Stimulated activated CD8-positive, alpha-beta memory T cell treated with anti-CD3 and anti-CD28 coated beads, Interleukin-7, amount 100 ng/mL, for 1 hour (primary cell): ENCODE measurements at places on chromosomes 5 and 9.

DNA sequence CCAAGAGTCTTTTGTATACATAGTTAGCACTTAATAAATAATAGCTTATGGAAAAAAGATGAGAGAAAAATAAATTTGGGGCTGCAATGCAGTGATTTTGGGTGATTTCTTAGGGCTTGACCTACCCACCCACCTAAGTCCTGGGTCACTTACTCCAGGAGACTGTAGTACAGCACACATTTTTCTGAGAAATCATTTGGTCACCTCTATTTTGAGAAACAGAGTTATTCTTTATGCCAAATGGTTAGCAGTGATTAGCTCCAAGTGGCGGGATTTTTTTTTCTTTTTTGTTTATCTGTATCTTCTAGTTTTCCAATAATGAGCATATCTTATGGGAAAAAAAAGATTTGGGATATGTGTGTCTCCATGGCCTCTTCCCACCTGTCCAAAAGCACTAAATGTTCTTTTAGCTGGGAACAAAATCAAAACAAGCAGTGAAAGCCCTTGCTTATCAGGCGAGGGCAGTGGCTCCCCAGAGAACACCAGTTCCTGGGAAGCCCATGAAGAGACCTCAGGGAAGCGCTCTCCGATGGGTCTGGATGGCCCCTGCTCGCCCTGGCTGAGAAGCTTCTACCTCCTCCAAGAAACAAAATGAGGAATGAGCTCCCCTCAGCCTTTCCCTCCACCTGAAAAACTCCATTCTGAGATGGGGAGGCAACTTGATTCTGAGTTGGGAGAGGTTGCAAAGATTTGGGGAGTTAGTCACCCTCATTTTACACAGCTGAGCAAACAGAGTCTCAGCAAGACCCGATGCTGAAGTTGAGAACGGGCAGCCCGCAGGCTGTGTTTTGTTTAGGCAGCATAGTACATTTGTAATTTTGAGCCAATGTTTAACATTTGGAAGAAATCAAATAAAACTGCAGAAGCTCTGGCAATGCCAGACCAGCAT lies 69.9 kb downstream of the CYFIP2 start:
- no peak for DNase-seq

GRCh38 chr9:101030086-101030391 lies 1.5 kb downstream of the PLPPR1 start:
- DNase-seq = no peak

- DNase-seq = no peak
Measured at GRCh38 chr5:78964889-78965288, 20.2 kb downstream of the ARSB start.

DNA sequence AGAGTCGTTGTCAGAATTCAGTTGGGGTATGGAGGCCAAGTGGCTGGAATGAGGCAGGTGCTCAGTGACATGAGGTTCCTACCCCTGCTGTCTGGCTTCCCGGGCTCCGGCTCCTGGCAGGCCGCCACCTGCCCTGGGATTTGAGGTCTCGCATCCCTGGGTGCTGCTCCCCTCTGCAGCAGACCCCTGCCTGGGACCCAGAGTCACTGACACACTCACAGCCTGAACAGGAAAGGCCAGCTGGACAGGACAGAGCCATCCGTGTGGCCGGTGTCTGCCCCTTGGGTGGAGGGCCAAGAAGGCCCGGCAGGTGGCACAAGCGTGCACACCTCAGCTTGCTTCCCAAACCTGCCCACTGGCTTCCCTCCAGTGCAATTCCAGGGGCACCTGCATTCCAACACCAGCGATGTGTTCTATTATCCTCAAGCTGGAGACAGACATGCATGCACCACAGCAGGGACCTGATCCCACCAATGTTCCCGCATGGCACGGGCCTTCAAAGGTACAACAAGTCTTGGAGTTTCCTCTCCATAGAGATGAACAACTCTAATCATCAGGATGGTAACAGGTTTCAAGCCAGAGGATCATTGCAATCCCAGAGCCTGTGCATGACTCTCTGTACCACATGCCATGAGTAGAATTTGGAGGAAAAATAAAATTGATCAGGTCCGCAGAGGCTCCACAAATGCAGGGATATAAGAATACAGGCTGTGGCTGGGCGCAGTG lies 45.6 kb upstream of the RNF130 start:
- no peak for DNase-seq

DNA sequence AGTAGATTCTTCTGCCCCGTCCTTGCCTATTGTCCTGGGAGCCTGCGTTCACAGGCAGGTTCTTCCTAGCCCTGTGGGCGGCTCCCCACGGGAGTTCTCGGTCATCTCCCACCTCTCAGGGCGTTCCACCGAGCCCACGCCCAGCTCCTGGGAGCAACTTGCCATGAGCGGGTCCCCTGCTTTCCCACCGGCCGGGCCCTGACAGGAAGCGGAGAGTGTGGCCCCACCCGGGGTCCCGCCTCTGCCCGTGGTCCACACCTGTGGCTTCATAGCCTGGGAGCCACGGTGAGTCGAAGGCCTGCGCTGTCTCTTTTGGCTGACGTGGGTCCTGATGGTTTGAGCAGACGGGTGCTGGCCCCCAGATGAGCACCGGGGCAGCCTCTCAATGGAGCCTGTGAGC lies 43.2 kb downstream of the KCNT1 start:
- no peak for DNase-seq

DNA sequence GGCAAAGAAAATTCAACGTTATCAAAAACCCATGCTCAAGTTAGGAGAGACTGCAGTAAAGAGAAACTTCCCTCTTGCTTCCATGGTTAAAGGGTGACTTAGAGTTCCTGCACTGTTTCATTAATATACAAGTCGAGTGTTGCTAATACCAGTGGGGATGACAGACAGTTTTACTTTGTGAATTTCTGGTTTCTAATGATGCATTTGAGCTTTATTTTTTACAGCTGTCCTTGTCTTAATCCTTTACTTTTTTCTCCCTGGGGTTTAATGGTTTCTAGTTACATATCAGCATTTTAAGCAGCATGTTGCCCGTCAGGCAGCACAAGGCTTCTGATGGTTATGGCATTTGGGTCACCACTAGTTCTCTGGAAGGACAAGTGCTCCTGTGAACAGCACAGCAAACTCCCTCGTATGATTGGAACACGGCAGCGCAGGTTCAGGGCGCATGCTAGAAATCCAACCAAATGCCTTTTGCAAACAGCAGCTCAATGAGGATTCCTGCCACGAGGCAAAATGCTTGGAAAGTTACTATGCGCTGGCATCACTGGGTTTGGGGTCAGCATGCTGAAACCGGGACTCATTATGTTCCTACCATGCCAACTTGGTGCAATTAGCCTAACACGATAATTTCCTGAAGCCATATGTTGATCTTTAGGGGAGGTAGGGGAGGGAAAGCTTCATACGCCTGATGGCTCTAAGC lies 463.8 kb downstream of the BNC2 start:
- DNase-seq = no peak

GRCh38 chr5:103256178-103256577 lies 2.4 kb upstream of the MACIR start:
- no peak for DNase-seq

DNA sequence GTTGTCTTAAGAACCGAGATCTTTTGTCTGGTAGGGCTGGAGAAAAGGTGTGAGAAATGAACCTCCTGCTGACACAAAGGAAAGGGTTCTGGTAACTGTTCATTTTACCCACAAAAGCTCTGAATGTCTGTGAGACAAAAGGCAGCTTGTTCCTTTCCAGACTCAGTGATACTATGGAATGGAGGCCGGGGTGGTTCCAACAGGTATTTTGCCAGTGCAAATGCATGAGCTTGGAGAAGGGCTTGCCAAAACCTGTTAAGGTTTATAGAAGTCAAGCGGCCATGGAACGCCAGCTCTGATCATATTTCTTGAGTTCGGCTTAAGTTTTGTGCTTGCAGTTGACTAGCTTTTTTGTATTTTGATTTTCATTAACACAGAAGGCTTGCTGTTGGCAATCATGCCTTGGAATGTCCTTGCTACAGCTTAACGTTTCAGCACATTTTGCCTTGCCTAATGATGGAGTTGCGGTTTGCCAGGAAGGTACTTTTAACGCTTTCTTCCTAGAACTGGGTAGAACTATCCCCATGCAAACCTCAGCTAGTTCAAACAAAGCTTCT lies 328.6 kb downstream of the PIK3R1 start:
- no peak for DNase-seq

GRCh38 chr9:110282018-110282738 lies 25.9 kb upstream of the TXN start:
- DNase-seq = no peak

GRCh38 chr9:93574091-93574899 lies 2.1 kb upstream of the PHF2 start:
- no peak for DNase-seq

DNA sequence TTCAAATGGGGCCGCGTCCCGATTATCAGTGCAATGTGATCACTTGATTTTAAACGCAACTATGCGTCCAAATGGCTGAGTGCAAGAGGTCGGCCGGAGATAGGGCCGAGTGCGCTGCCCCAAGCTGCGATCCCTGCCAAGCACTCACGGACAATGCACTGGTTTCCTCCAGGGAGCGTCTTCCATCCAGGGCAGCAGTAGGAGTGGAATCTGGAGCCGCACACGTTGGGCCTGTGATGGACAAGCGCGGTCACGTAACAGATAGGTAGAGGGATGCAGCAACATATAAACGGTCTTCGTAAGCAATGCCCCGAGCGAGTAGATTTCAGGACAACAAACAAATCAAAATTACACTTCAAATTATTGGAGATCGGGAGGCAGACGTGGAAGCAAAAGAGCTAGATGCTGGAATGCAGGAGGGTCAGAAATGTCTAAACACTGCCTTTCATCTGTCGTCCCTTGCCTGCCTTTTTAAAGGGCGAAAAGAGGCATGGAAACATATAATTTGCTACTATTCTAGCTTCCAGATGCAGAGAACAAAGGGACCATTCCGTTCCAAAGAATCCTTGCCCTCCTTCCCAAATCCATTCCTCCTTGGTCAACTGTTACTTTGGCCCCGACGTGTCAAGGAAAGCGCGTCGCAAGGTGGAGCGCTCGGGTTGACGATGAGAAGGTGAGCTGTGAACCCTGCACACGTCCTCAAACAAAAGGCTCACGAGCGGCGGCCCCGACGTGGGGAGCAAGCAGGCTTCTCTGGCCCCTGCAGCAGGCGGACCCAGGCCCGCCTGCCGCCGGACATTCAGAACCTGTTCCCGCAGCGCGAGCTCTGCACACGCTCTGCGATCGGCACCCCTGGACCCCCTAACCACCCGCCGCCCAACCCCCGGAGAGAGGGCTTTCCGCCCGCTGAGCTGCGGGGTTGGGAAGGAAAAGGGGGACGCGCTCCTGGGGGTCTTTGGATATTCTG lies 1.5 kb downstream of the FBN2 start:
- no peak for DNase-seq

GRCh38 chr9:16413509-16414016 lies 456.9 kb downstream of the BNC2 start:
- no peak for DNase-seq

GRCh38 chr5:160435532-160435931 lies 13.9 kb downstream of the PTTG1 start:
- no peak for DNase-seq

DNA sequence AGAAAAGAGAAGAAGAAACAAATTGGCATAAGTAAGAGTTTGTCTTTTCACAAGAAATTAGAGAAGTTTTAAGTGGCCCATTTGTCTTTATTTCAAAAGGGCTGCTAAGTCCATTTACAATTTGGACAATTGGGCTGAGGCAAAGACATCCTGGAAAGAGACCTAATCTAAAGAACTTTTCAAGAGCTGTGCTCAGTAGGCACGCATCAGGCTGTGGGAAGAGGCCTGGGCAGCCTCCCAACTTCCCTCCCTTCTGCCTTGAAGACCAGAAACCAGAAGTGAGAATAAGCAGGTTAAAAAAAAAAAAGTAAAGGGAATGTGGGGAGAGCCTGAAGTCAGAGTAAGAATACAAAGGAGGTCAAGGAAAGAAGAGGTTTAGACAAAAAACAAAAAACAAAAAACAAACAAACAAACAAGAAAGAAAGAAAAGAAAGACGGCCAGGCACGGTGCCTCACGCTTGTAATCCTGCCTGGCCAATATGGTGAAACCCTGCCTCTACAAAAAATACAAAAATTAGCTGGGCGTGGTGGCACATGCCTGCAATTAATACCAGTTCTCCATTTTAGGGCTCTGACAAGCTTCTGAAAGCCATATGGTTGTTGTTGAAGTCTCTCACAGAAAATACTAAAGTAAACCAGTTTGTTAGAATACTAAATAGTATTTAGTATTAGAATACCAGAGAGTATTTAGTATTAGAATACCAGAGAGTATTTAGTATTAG lies 48.0 kb upstream of the CEP78 start:
- no peak for DNase-seq

DNA sequence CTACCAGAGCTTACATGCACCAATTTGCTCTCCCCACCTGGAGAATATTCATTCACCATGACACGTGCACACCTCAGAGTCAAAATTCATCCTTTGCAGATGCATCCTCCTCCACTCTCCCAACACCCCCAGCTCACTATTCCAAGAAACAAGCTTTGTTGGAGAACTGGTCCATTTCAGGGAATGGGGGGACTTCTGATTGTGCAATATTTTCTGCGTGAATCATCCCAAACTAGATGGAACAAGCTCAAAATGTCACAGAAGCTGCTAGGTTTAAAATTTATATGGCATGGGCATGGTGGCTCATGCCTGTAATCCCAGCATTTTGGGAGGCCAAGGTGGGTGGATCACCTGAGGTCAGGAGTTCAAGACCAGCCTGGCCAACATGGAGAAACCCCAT lies 3.6 kb downstream of the GLDC start:
- no peak for DNase-seq

DNA sequence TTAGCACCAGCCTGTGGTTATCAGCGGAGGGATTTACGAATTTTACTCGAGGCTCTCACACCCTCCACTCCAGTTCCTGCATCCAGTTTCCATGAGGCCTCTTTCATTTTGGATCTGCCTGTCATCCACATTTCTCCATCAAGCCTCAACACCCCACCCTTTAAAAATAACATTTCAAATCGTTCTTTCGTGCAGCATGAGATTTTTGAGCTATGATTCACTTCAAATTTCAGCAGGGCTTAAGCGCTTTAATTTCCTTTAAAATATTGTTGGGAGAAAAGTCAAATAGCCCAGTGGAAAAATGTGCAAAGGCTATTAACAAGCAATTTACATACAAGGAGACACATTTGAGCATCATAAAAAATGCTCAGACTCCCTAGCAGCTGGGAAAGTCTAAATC lies 103.2 kb downstream of the MSX2 start:
- no peak for DNase-seq

DNA sequence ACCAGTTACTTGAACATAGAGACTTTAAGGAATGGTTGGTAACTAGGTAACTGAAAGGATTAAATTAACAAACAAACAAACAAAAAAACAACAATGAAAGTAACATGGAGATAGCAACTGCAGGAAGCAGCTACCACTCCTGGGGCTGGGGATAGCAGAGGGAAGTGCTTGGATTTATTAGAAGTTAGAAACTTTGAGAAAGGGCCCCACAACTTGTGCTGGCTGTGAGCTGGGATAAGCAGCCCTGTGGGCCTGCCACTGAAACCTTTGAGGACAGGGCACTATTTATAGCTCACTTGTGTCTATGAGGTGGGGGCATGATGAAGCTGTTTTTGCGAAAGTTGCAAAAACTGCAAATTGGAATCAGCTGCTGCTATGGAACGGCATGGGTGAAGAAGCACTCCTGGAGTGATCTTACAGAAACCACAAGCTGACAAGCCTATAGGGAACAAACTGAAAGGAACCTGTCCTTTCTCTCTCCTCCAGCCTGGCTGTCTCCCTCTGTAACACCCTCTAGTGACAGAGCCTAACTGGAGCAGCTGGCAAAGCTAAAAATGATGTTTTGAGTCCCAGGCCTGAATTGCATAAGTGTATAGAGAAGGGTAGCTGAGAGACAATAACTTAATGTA lies 91.4 kb upstream of the RANBP6 start:
- no peak for DNase-seq

- DNase-seq = no peak
Measured at GRCh38 chr5:54021431-54022164, 288.8 kb downstream of the ARL15 start.

GRCh38 chr5:52469420-52469819 lies 318.3 kb upstream of the ITGA1 start:
- no peak for DNase-seq
